Left ventricle myocardium superior (tissue), 1 donor: ENCODE measurements at places on chromosomes 12 and 14.
A peak's percentile ranks its signal among the peaks of the same experiment; 100 is the strongest.

DNA sequence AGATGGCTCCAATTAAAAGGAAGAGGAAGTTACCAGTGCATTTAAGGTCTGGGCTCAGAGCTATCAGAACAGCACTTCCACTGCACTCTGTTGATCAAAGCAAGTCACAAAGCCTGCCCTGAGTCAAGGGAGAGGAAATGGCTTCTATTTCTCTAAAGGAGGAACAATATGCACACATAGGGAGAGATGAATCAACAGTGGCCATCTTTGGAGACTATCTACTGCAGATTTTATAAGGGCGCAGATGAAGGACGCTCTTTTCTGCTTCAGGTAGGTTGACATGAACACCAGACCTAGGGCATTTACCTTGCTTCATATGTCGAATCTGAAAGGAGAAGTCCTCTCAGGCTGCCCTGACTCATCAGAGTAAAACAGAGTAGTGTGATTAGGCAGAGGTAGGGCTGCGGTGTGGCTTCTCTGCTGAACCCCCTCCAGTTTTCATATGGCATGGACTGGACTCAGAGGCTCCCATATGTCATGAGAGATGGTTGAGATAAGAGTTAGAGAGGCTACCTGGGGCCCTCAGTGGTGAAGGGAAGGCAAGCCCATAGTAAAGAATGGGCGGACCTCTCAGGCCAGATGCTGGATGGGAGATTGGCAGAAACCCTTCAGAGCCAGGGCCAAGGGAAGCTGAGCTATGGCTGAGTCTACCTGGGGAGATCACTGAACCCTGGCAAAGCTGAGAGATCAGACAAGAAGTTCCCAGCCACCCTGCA is 84.4 kb downstream of the ARF6 start:
- no peak for DNase-seq

DNA sequence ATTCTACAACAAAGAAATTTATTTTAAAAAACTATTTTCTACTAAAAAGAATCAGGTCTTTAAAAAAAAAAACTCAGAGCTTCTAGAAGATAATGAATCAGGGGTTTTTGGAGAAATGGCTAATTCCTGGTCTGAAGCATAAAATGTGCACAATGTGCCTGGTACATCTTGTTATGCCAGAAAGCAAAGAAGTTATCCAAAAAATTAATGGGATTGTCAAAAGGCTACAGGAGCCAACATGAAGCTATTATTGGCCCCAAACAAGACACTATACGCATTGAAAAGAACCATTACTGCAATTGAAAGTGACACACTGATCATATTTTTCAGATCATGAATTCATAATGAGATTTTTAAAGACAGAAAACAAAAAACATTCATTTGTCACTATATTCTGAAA is 19.3 kb upstream of the TUBA1A start:
- no peak for DNase-seq

- DNase-seq: no peak
Measured at GRCh38 chr12:26791301-26791791, 41.6 kb downstream of the ITPR2 start.

- no peak for DNase-seq
Measured at GRCh38 chr12:104648756-104649155, 192.0 kb downstream of the CHST11 start.

DNA sequence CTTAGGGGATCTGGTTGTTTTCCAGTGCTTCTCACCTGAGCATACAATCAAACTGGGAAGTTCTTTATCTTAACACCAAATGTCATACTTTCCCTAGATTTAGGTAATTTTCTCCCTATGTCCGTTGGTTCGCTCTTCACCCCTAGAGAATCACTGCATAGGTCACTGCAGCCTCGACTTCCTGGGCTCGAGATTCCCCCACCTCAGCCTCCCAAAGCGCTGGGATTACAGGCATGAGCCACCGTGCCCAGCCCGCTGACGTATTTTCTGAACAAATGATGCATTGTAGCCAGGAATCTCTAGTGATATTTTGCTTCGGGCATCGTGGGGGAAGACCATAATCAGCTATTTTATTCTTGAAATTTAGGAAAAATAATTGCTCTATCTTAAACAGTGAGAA is 1.1 kb upstream of the RPL41 start:
- DNase-seq: peak; percentile 38

- no peak for DNase-seq
Measured at GRCh38 chr14:50524731-50525515, 7.4 kb downstream of the MAP4K5 start.

GRCh38 chr12:10853776-10854175 is 4.5 kb upstream of the PRR4 start:
- DNase-seq: no peak

DNA sequence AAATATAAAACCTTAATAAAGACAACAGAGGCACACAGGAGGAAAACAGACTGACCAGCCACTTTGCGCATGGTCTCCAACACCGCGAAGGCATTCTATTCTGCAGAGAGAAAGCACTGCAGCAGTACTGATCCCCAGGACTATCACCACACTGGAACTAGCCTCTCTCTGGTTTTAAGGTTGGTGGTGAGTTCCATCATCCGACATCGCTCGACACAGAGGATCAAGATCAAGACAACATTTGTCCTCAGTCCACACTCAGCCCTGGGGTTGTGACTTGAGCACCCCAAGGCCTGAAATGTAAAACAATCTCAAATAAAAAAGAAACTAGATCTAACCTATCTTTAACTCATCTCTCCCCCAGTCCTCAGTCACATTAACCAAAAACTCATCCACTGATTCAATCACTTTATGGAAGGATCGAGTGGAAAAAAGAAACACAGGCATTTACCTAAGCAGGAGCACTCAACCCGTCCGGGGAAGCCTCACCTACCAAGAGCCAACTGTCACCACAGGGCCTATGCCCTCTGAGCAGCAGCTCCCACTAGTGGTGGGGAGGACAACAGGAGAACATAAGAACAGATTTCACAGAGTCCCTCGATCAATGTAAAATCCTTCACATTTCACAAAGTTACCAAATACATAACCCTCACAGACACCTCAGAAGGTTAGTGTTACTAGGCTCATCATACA is 17.7 kb downstream of the STXBP6 start:
- DNase-seq: no peak
